B cell (primary cell): ENCODE measurements at places on chromosomes 4 and X. TPM values are rescaled to one million over a fixed set of nuclear protein-coding genes. Genes with fewer than 3 reads are reported as not detected.

DNA sequence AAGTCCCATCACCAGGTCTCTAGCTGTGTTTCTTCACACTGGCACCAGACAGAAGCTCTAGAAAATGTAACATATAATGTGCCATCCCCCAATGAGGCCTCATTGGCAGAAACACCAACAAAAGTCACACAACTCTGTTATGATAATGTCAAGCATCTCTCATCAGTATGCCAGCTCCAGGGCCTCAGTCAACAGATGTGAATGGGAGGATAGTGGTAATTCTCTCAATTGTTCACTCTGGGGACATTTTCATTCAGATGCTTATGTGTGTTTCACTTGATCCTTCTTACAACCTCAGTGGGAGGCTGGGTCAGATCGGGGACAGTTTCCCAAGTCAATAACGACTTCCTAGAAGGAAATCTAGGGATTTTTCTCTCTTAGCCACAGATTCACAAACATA is 57.5 kb upstream of the SCOC start:
- no peaks in the 10 kb centered on the region for H3K36me3 ChIP-seq
- no peak overlapping the region for H3K4me3 ChIP-seq
- H3K4me1 ChIP-seq, result peaks cover 3% of the 10 kb centered on the region

DNA sequence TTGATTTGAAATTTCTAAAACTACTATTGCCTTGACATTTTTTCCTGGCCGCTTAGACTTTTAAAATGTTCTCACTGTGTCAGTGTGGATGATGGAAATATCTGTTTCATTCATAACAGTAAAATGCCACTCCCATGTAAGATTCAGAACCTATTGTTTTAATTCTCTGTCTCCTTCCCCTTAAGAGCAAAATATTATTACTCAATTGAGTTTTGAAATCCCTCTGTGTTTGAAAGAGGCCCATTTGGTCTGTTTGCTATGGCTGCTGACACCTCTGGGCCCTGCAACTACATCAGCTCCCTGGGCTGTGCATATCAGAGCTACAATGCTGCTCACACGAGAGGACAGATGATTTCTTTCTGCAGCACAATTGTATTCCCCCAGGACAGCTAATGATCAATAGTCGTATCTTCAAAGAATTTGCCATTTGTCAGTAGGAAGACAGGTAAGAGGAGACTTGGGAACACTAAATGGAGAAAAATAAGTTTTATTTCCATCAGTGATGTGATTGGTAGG is 388.0 kb upstream of the GALNT7 start:
- no peaks in the 10 kb centered on the region for H3K36me3 ChIP-seq
- no peak overlapping the region for H3K27ac ChIP-seq
- no peaks in the 10 kb centered on the region for H3K27me3 ChIP-seq

GRCh38 chrX:10259716-10260115 is 102.9 kb downstream of the CLCN4 start:
- no peaks in the 10 kb centered on the region for H3K4me1 ChIP-seq
- H3K27me3 ChIP-seq, result no peaks in the 10 kb centered on the region
- no peak overlapping the region for H3K4me3 ChIP-seq
- H3K27ac ChIP-seq, result no peak overlapping the region
- H3K36me3 ChIP-seq, result no peaks in the 10 kb centered on the region

- no peak for DNase-seq
- H3K27me3 ChIP-seq, result no peaks in the 10 kb centered on the region
- H3K36me3 ChIP-seq, result no peaks in the 10 kb centered on the region
- no peaks in the 10 kb centered on the region for H3K4me1 ChIP-seq
Measured at GRCh38 chr4:73388887-73389286, 15.2 kb upstream of the ALB start.

GRCh38 chr4:161256716-161257115 is 907.1 kb downstream of the FSTL5 start:
- H3K4me3 ChIP-seq, result no peak overlapping the region
- no peak overlapping the region for H3K27ac ChIP-seq
- H3K4me1 ChIP-seq, result no peaks in the 10 kb centered on the region
- no peaks in the 10 kb centered on the region for H3K36me3 ChIP-seq
- H3K27me3 ChIP-seq, result no peaks in the 10 kb centered on the region
- DNase-seq, result no peak

GRCh38 chr4:166724369-166724768 is 509.9 kb downstream of the SPOCK3 start:
- DNase-seq, result no peak
- H3K27ac ChIP-seq, result no peak overlapping the region
- no peak overlapping the region for H3K4me3 ChIP-seq
- H3K4me1 ChIP-seq, result no peaks in the 10 kb centered on the region
- H3K36me3 ChIP-seq, result no peaks in the 10 kb centered on the region

GRCh38 chrX:150361777-150362351 is 1.3 kb upstream of the MAMLD1 start:
- peaks cover 43% of the 10 kb centered on the region for H3K4me1 ChIP-seq
- no peaks in the 10 kb centered on the region for H3K36me3 ChIP-seq
- DNase-seq, result peak; percentile 49
- H3K4me3 ChIP-seq, result peak overlapping the region; percentile 45

- H3K4me1 ChIP-seq, result no peaks in the 10 kb centered on the region
- H3K4me3 ChIP-seq, result no peak overlapping the region
- H3K36me3 ChIP-seq, result no peaks in the 10 kb centered on the region
Measured at GRCh38 chrX:133868682-133869081, 116.7 kb downstream of the GPC3 start.

- H3K27me3 ChIP-seq, result peaks cover 5% of the 10 kb centered on the region
- DNase-seq, result no peak
- H3K4me3 ChIP-seq, result no peak overlapping the region
- no peaks in the 10 kb centered on the region for H3K4me1 ChIP-seq
- H3K27ac ChIP-seq, result no peak overlapping the region
Measured at GRCh38 chr4:182555997-182556418, 312.8 kb downstream of the TENM3 start.

RPGR gene
- polyA plus RNA-seq, result 4.2 and 7.3 TPM in 2 replicates

GRCh38 chr4:945274-946102 is 13.2 kb downstream of the TMEM175 start:
- H3K27ac ChIP-seq, result no peak overlapping the region
- H3K27me3 ChIP-seq, result no peaks in the 10 kb centered on the region
- peaks cover 18% of the 10 kb centered on the region for H3K4me1 ChIP-seq
- no peak for DNase-seq

DNA sequence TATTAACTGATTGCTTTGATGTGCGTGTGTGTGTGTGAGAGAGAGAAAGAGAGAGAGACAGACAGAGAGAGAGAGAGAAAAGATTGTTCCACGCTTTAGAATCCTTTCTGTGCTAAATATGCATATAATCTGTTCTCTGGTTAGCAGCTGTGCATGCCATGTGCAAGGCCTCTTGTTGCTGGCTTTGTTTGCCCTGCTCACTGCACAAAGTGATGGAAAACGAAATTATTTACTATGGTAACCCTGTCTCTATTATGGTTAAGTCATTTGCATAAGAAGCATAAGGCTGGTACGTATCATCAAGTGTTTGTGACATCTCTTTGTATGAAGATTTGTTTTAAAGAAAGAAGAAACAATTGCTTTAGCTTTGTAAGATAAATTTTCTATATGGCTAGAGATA is 190.2 kb upstream of the POF1B start:
- no peaks in the 10 kb centered on the region for H3K4me1 ChIP-seq
- H3K36me3 ChIP-seq, result no peaks in the 10 kb centered on the region
- H3K27me3 ChIP-seq, result no peaks in the 10 kb centered on the region
- no peak overlapping the region for H3K27ac ChIP-seq
- DNase-seq, result no peak

- no peak for DNase-seq
- no peak overlapping the region for H3K27ac ChIP-seq
- H3K4me1 ChIP-seq, result no peaks in the 10 kb centered on the region
- H3K36me3 ChIP-seq, result no peaks in the 10 kb centered on the region
Measured at GRCh38 chr4:167779864-167780263, 312.5 kb upstream of the ANXA10 start.

DNA sequence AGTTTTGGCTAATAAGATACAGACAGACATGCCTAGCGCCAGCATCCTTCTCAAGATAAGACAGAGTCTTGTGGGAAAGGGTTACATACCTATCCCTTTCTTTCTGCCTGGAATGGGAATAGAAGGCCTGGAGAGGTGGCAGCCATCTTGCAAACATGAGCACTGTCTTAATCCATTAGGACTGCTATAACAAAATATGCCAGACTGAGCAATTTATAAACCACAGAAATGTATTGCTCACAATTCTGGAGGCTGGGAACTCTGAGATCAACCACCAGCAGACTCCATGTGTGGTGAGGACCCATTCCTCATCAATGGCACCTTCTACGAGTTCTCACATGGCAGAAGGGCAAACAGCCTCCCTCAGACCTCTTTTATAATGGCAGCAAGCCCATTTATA is 26.5 kb upstream of the NEIL3 start:
- no peak for DNase-seq
- no peak overlapping the region for H3K27ac ChIP-seq

GRCh38 chrX:65513610-65514009 is 21.0 kb downstream of the LAS1L start:
- H3K4me1 ChIP-seq, result no peaks in the 10 kb centered on the region
- H3K27me3 ChIP-seq, result no peaks in the 10 kb centered on the region
- DNase-seq, result no peak
- H3K4me3 ChIP-seq, result no peak overlapping the region
- no peaks in the 10 kb centered on the region for H3K36me3 ChIP-seq

GRCh38 chr4:123786920-123787319 is 390.3 kb downstream of the SPRY1 start:
- no peaks in the 10 kb centered on the region for H3K27me3 ChIP-seq
- H3K4me1 ChIP-seq, result no peaks in the 10 kb centered on the region
- DNase-seq, result no peak
- no peaks in the 10 kb centered on the region for H3K36me3 ChIP-seq
- no peak overlapping the region for H3K4me3 ChIP-seq

GRCh38 chrX:46602468-46603102 is 29.0 kb downstream of the CHST7 start:
- no peaks in the 10 kb centered on the region for H3K27me3 ChIP-seq
- no peaks in the 10 kb centered on the region for H3K4me1 ChIP-seq
- no peak for DNase-seq
- no peak overlapping the region for H3K27ac ChIP-seq
- no peak overlapping the region for H3K4me3 ChIP-seq
- H3K36me3 ChIP-seq, result no peaks in the 10 kb centered on the region

OPRPN gene
- polyA plus RNA-seq, result not detected in 2 replicates

DNA sequence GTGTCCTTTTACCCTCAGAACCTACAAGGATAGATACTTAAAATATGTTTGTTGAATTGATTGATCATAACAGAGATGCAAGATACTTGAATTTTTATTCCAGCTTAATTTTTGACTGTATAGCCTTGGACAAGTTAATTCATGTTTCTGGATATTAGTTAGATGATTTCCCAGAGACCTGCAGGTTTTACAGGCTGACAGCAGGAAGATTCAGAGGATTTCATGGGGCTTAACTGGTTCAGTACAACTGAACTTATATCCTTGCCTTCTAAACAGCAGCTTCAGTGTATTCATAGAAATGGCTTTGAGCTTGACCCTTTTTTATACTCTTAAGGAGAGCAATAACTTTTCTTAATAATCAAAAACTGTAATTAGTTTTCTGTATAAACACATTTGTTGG is 62.2 kb upstream of the IL13RA1 start:
- no peak overlapping the region for H3K27ac ChIP-seq
- DNase-seq, result no peak
- H3K27me3 ChIP-seq, result no peaks in the 10 kb centered on the region

GRCh38 chrX:25726539-25726938 is 411.6 kb upstream of the MAGEB18 start:
- DNase-seq, result no peak
- H3K27ac ChIP-seq, result no peak overlapping the region
- H3K4me3 ChIP-seq, result no peak overlapping the region
- no peaks in the 10 kb centered on the region for H3K36me3 ChIP-seq

DNA sequence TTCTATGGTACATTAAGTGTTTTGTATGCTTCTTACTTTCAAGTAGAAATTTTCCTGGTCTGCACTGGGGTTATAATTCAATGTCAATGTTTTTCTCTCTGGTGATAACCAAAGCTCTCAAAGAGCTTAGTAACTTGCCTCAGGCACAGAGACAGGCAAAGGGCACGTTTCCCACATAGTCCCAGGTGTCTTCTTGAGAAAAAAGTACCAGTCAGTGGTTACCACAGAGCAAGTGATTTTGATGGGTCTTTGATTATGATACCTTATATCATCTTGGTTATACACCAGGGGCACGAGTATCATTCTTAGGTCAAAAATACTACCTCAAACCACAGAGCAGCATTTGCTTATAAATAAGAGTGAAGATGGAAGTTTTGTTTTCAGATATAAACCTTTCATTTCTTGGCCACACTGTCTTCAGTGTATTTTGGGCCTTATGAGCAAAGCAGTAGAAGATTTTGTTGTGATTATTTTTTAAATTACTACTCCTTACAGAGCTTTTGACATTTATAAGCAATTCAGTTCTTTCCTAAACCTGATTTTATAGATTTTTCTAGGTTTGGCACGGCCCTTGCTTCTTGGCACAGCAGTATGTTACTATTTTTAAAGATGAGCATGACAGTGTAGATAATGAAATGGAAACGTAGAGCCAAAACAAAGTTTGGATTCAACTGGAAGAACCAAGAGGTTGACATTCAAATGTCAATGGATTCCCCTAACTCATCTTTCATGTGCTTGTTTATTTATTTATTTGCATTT is 85.3 kb upstream of the TLL1 start:
- no peaks in the 10 kb centered on the region for H3K27me3 ChIP-seq
- no peak for DNase-seq
- H3K27ac ChIP-seq, result no peak overlapping the region
- H3K4me3 ChIP-seq, result no peak overlapping the region
- no peaks in the 10 kb centered on the region for H3K36me3 ChIP-seq
